ENCODE measurements at places on chromosomes 6 and 20.

- DNase-seq: no peak
Measured at GRCh38 chr6:26057899-26058298, 29.3 kb upstream of the HFE start.

GRCh38 chr20:2749343-2749950, 51.0 kb downstream of the CPXM1 start:
- DNase-seq: no peak

DNA sequence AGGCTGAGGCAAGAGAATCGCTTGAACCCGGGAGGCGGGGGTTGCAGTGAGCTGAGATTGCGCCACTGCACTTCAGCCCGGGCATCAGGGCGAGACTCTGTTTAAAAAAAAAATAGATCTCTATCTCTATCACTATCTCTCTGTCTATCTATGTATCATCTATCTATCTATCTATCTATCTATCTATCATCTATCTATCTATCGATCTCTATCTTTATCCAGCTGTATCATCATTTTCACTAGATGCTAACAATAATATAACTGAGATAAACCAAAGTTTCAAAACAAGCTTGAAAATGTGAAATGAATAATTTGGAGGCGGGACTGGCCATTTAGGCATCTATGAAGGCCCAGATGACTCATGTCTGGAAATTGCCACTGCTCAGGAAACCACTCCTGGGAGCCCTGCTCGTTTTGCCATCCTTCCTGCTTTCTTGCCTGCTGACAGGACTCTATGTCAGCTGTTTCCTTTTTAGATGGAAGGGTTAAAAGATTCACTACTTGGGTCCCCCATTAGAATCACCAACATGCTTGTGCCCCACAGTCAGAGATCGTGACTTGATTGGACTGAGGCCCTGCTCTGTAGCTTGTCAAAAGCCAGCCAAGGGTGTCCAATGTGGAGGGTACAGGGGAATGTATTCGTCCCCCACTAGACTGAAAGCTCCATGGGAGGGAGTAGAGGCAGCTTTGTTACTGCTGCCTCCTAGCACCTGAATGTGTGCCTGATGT, 61.7 kb downstream of the UTRN start:
- no peak for DNase-seq

DNA sequence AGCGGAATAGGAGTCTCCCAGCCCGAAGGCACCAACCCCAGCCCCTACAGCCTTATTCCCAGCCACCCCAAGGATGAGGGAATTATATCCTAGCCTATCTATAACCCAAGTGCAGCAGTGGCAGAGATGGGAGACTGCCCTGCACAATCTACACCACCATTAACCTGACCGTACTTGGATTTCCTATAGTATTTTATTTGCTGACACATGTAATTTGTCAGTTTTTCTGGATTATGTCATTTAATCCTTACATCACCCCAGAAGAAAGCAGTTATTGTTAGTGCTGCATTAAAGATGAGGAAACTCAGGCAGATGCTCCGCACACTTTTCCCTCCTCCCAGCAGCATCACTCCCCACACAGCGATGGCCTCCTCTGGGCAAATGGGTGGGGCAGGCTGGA, 6.0 kb downstream of the BFSP1 start:
- no peak for DNase-seq

DNA sequence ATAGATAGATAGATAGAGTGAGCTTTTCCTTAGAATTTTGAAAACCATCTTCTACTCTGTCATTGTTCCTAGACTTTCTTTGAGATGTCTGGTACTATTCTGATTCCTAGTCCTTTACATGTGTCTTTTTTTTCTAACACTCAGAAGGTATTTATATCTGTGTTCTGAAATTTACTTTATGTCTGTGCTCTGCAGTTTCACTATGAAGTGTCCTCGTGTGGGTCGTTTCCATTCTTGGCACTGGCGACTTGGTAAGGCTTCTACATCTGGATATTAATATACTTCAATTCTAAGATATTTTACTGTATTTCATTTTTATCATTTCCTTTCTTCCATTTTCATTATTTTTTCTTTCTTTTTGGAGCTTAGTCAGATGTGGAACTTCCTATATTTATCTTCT, 87.0 kb downstream of the FHL5 start:
- no peak for DNase-seq

- no peak for DNase-seq
Measured at GRCh38 chr20:42979720-42980119, 210.0 kb downstream of the PTPRT start.

- no peak for DNase-seq
Measured at GRCh38 chr20:24314053-24314452, 155.4 kb upstream of the SYNDIG1 start.

DNA sequence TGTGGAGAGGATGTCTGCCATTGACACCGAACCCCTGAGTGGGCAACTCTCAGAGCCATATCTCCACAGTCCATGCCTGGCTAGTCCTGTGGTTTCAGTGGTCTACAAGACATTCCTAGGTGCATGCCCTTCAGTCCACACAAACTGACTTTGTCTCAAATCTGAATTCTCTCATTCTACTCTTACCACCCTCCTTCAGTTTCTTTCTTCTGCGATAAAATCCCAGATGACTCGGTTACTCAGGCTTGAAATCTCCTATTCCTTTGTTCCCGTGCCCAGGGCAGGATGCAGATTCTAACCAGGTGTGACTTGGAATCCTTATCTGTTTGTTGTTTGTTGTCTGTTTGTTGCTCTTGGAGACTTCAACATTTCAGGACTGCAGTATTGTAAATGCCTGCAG, 9.3 kb downstream of the CDS2 start:
- DNase-seq: no peak

DNA sequence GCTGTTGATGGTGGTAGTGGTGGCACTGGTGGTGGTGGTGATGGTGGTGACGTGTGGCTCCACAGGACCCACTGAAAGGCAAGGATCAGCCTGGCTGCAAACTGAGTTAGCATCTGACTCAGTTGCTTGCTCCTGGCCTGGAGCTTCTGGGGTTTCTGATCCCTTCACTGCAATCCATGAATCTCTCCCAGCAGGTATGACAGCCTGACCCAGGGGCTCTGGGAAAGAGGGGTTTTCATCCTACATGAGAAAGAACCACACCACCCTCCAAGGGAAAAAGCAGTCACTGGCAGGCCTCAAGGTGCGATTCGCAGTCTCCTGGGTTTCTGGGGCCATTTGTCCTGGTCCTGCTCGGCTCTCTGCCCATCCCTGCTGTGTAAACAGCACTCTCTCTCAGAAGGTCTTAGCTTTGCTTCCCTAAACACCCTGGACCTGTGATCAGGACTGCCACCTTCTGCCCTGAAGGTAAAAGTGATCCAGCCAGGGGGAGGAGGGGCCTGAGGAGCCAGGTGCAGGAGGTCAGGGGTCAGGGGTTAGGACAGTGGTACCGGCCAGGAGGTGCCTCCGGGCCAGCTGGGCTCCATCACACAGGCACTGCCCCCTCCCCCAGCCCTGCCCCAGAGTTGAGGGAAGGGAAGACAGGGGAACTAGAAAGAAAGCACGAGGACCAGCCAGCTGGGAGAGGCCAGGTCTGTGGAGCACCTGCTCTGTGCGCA, 152.0 kb downstream of the BMP7 start:
- DNase-seq: no peak

DNA sequence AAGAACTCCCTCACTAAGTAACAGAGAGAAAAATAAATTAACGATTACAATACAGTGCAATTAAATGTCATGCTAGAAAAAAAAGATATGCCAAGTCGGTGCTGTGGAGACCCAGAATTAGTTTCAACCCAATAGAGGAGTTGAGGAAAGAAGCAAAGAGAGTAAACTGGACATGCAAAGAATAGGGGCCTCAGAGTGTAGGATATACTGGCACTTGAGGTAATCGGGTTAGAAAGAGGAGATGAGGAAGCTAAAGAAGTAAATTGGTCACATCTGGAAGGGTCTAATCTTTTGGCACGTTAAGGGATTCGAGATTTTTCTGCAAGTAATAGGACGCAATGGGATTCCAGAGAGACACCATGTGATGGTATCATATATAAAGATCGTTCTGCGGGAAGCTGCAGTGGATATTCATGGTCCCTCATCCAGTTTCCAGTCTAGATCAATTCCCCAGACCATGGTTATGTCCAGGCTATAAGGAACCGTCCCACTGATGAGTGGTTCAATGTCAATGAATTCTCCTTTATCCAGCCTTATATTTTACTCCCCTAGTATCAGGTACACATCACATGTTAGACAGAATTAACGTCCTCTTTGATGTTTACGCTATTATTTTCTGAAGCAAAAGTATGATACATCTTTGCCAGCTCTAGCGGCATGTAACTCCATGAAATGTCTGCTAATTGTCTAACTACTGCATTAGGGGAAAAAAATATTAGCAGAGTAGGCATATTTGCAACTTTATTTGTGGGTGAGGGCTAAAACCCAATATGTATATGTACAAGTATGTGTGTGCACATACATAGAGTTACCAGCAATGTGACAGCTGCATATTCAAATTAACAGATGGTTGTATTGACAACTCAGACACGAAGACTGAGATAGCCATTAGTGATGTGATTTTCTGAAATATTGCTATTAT, 1.1 kb upstream of the TBC1D32 start:
- no peak for DNase-seq

DNA sequence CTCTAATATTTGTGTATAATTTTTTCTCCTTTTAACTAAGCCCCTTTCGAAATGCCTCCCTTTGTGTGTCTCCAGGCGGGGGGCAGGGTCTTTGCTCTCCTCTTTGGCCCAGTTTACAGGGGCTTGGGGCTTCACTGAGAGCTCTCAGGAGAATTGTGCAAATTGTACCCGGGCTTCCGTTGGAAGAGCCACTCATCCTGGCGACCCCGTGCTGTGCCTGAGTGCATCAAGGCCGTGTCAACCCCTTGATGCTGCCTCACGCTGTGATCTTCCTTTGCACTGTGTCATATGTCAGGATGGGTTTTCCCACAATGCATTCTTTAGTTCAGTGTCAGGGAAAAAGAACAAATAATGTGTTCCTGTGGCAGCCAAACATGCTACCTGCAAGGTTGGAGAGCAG, 118.0 kb upstream of the POU3F2 start:
- no peak for DNase-seq

Measured in T1000 (cell line).